ENCODE measurements at places on chromosomes 16 and 17. TPM values are rescaled to one million over a fixed set of nuclear protein-coding genes. Genes with fewer than 3 reads are reported as not detected.

The HOXB8 gene
- not detected for total RNA-seq

The KLHL36 gene
- total RNA-seq = 37.9 TPM

The PRSS33 gene
- not detected for total RNA-seq

The SSTR5 gene
- total RNA-seq = not detected
